ENCODE measurements at places on chromosomes 13 and 19. TPM values are rescaled to one million over a fixed set of nuclear protein-coding genes. Genes with fewer than 3 reads are reported as not detected.

GRCh38 chr13:25771641-25772478, 280.0 kb downstream of the SHISA2 start:
- H3K27me3 ChIP-seq, result no peaks in the 10 kb centered on the region
- peak overlapping the region; percentile 87 for H3K27ac ChIP-seq
- no peak overlapping the region for H3K4me3 ChIP-seq
- peaks cover 2% of the 10 kb centered on the region for H3K36me3 ChIP-seq
- no peak for DNase-seq

FBXO17 gene
- total RNA-seq, result 72.8 TPM

IGFL2 gene
- total RNA-seq, result 3.7 TPM

DNA sequence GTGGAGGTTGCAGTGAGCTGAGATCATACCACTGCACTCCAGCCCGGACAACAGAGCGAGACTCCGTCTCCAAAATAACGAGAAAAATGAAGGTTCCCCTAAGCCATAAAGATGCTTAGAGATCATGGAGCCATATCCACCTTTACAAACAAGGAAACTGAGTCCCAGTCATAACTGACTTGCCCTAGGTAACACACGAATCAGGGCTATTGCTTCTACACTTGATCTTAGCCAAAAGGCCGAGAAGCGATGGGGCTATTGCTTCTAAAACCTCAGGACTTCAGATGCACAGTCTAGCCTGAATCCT, 3.2 kb downstream of the DBP start:
- peaks cover 43% of the 10 kb centered on the region for H3K4me1 ChIP-seq
- H3K36me3 ChIP-seq, result peaks cover 9% of the 10 kb centered on the region
- H3K27me3 ChIP-seq, result no peaks in the 10 kb centered on the region

LGALS16 gene
- total RNA-seq, result not detected

DNA sequence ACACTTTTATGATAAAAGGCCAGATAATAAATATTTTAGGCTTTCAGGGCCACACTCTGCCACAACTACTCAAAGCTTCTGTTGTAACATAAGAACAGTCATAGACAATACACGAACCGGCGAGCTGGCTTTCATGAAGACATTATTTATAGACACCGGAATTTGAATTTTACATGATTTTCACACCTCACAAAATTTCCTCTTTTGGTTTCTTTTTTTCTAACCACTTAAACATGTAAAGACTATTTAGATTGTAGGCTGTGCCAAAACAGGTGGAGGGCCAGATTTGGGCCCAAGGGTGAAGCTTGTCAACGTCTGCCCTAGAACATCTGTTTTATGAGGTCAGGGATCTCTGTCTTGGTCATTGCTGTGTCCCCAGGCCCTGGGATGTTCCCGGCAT, 29.7 kb upstream of the FXYD3 start:
- no peak for DNase-seq
- peaks cover 2% of the 10 kb centered on the region for H3K4me1 ChIP-seq
- no peaks in the 10 kb centered on the region for H3K36me3 ChIP-seq
- H3K4me3 ChIP-seq, result no peak overlapping the region
- H3K27ac ChIP-seq, result no peak overlapping the region
- no peaks in the 10 kb centered on the region for H3K27me3 ChIP-seq

DNA sequence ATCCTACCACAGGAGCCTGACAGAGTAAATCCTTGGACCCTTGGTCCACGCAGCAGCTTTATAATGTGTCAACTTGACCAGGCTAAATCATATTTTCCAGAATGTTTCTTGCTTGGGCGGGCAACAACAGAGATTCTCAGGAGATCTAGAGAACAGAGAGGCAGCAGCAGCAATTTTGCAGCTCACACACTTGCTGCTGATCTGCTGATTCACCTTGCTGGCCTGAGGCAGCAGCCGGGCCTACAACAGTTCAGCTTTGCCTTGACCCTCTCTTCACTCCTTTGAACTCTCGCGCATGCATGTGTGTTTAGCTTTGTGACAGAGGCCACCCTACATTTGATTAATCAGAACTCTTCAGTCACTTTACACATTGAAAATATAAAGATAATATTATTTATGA, 159.3 kb downstream of the UGGT2 start:
- H3K27ac ChIP-seq, result peak overlapping the region; percentile 5
- DNase-seq, result no peak
- no peaks in the 10 kb centered on the region for H3K4me1 ChIP-seq
- H3K36me3 ChIP-seq, result peaks cover 10% of the 10 kb centered on the region
- no peak overlapping the region for H3K4me3 ChIP-seq

SIAH3 gene
- total RNA-seq, result 0.51 TPM

GRCh38 chr19:50323782-50324133, 5.4 kb downstream of the KCNC3 start:
- peaks cover 10% of the 10 kb centered on the region for H3K36me3 ChIP-seq
- H3K27ac ChIP-seq, result no peak overlapping the region
- peaks cover 31% of the 10 kb centered on the region for H3K4me1 ChIP-seq
- peaks cover 21% of the 10 kb centered on the region for H3K27me3 ChIP-seq
- H3K4me3 ChIP-seq, result no peak overlapping the region

- peaks cover 27% of the 10 kb centered on the region for H3K4me1 ChIP-seq
- peak overlapping the region; percentile 100 for H3K27ac ChIP-seq
- H3K27me3 ChIP-seq, result no peaks in the 10 kb centered on the region
- no peak for DNase-seq
These were observed 233 bp downstream of the ZNF561 start for GRCh38 chr19:9620842-9621155.
